ENCODE measurements at places on chromosomes 2 and 18. TPM values are rescaled to one million over a fixed set of nuclear protein-coding genes. Genes with fewer than 3 reads are reported as not detected.

The RGPD4 gene
- 0.07 TPM for total RNA-seq

The CABYR gene
- total RNA-seq = 0.16 TPM

The TLX2 gene
- 0.82 TPM for total RNA-seq

The IL1RN gene
- total RNA-seq = 15.9 TPM

The VPS4B gene
- 53.8 TPM for total RNA-seq

The SPP2 gene
- total RNA-seq = not detected

The CLK1 gene
- 114 TPM for total RNA-seq

The SLC38A11 gene
- not detected for total RNA-seq

The OBSL1 gene
- 0.37 TPM for total RNA-seq

The COLEC11 gene
- 0.11 TPM for total RNA-seq

The MYO7B gene
- total RNA-seq = 0.30 TPM

The SLC23A3 gene
- total RNA-seq = 1.9 TPM

The EMILIN1 gene
- 0.94 TPM for total RNA-seq

The PRKAG3 gene
- total RNA-seq = not detected

The HJURP gene
- total RNA-seq = 52.4 TPM

The CFC1 gene
- total RNA-seq = not detected

The EVX2 gene
- not detected for total RNA-seq

The CYB5A gene
- total RNA-seq = 36.8 TPM

The GNLY gene
- total RNA-seq = 21.9 TPM
